Trophoblast cell (in vitro differentiated cells and primary cell): ENCODE measurements at places on chromosomes 5 and 9.
A peak's percentile ranks its signal among the peaks of the same experiment; 100 is the strongest.

DNA sequence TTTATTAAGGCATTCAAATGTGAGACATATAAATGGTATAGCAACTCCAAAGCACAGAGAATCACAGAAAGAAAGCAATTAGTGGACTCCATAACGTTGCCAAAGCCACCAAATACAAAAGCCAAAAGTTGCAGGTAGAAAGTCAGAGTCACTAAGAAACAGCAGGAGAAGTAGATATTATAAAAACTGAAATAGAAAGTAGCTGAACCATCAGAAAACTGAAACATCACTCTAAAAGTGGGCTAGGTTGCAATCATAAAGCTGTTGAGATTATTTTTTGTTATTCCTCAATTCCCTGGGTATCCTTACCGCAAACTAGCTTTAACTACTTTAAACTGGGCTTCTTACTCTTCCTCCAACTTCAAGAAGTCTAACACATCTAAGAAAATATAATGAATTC is 108.1 kb upstream of the ARRDC3 start:
- DNase-seq, result no peak

DNA sequence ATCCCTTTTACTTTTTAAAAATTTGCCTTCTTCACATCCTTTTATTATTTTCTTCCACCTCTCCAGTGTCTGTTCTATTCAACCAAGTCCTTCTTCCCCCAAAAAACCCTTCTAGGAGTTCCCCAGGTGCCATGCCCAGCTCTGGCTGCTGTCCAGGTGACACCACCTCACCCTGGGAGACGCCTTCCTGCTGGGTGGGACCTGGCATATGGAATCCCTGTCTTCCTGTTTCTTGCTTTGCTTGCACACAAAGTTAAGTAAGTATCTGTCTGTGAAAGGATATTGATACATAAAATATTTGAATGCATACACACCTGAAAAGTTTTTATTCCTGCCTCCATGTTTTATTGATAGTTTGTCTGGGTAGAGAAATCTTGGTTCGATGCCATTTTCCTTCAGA is 23.1 kb upstream of the MED10 start:
- DNase-seq, result no peak

- no peak for DNase-seq
Measured at GRCh38 chr9:5043381-5043780, 58.3 kb downstream of the JAK2 start.

GRCh38 chr5:149870697-149871096 is 73.9 kb downstream of the PDE6A start:
- DNase-seq, result no peak

DNA sequence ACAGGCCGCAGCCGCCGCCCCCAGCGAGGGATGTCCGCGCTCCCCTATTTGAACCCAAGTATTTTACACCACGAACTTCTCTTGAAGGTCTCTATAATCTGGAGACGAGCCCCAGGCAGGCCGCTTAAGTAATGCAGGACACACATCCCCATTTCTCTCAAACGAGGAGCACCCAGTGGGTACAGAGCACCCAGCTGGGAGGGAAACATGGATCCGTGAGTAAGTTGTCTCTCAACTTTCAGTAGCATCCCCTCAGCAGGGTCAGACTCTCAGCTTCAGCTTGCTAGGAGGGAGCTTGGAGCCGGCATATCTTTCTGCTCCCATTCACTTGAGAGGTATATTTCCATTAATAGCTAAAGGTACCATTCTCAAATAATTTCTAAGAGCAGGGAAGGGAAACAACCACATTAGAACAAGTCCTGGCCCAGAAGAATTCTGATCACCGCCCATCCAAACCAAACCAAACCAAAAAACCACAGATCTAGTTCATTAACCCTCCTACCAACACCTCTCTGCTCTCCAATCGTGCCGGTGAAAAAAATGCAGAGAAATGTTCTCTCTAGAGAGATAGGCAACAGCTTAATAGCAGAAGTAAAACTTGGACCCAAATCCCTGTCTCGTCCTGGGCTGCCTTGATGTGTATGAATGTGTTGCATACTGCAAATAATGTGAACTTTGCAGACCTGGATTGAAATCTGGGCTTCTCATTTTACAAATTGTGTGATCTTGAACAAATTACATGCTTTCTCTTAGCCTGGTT is 910 bp downstream of the TDRD7 start:
- no peak for DNase-seq

DNA sequence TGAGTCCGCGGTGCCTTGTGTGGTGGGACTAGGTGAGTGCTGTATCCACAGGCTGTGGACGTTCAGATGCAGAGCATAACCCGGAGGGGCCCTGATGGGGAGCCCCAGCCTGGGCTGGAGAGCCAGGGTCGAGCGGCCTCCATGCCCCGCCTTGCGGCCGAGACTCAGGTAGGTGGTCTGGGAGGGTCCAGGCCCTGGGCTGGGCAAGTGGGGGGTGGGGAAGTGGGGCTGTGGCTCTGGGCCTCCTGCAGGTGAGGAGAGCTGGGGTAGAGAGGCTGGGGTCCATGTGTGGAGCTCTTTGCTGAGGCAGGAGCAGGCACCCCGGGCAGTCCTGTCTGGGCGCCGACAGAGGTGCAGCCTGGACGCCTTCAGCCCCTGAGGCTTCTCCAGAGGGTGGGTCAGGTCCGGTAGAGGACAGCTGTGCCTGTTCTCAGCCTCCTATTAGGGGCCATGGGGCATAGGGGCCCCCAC is 241.1 kb downstream of the CACNA1B start:
- no peak for DNase-seq

DNA sequence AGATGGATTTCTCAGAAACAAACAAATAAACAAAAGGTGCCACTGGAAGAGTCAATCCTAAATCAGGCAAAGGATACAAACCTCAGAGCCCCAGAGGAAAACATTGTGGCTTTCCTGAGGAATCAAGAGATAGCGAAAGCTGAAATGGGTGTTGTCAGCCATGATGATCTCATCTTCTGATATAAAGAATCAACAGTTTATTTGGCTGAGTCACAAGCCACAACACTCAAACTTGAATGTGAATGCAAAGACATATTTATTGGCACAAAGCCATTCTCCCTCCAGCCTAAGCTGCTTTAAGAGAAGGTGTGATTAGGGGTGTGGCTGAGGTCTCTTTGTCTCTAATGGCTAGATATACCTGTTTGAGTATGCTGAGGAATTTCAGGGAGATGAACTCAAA is 73.3 kb upstream of the NREP start:
- DNase-seq, result no peak

DNA sequence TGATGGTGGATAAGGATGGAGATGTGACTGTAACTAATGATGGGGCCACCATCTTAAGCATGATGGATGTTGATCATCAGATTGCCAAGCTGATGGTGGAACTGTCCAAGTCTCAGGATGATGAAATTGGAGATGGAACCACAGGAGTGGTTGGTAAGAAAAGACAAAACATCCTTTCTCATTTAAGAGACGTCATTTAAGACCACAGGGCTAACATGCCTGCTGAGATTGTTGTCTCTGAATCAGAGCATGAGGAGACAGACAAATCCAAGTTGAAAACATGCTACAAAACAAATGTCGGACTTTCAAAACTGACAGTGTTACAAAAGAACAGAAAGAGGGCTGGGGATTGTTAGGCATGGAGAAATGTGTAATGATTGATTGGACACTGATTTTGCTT is 4.6 kb downstream of the CCT5 start:
- DNase-seq, result no peak

DNA sequence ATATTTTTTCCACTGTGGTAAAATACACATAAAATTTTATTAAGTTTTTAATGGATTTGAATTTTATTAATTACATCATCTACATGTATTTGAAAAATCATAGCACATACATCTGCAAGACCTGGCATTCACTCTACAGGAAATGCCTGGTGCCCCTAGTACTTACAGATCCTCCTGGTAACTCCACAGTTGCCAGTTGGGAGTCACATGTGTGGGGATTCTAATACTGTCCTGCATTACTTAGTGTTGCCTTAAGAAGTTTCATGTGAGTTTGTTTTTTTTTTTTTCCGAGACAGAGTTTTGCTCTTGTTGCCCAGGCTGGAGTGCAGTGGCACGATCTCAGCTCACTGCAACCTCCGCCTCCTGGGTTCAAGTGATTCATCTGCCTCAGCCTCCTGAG is 18.1 kb downstream of the KDM3B start:
- no peak for DNase-seq

DNA sequence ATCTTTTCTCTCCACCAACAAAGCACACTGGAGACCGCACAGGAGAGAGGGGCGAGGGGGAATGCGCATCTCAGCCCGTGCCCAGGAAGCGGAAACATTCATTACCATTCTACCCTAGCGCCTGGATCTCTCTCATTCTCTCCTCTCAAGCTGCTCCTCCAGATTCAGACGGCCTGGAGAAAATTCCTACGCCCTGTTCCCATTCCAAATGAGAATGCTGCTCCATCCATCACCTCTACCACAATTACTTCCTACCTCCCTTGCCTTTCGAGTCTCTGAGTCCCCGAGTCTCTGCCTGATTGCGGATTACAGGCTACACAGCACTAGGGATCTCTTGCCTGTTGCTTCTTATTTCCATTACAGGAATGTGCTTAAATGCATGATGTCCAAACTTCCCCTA is 6.7 kb downstream of the DDX31 start:
- no peak for DNase-seq

DNA sequence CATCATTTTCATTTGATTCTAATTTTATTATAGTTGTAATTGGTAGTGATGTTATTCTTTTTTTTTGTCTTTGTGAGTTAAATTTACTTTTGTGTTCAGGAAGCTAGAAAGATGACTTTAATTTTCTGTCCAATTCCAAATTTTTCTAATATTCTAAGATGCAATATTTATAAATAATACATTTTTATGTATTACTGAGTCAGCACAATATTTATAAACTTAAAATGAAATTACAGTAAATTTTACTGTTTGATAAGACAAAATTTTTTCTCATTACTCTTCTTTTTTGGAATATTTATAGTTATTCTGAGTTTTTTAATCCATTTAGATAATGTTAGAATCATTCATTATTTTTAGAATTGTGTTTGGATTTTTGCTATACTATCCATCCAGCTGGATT is 1637.9 kb upstream of the ACO1 start:
- no peak for DNase-seq

DNA sequence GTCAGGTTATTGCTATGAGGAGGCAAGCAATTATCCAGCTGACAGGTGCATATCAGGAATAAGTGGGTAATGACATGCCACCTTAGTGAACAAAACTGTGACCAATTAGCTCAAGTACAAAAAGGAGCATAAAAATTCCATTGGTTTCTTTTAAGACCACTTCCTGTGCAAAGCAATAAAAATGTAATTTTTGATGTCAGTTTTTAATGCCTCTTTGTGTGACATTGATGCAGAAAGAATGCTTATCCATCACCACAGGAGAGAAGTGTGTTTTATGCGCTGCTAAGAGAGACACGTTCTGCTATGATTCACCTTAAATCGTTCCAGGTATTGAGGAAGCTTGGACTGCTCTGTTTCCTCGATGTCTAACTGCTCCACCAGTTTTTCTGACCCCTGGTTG is 96.7 kb downstream of the MRPS27 start:
- no peak for DNase-seq

DNA sequence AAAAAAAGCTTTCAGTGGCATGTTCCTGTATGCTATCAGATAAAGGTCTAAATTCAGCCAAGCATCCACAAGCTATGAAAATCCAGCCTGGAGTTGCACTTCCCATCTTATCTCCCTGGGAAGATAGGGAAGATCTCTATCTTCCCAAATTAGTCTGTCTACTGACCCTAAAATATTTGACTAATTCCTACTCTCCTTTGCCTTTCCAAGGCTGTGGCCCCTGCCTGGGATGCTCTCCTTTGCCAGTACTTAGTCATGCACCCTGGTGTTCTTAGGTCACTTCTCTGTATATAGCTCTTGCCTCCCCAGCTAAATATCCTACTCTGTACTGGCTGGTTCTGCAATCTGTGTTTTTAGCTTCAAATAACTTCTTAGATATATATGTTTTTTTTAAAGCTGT is 44.0 kb upstream of the PLPP1 start:
- DNase-seq, result peak; percentile 23
